ENCODE measurements at places on chromosomes 6 and 20.
A peak's percentile ranks its signal among the peaks of the same experiment; 100 is the strongest.

DNA sequence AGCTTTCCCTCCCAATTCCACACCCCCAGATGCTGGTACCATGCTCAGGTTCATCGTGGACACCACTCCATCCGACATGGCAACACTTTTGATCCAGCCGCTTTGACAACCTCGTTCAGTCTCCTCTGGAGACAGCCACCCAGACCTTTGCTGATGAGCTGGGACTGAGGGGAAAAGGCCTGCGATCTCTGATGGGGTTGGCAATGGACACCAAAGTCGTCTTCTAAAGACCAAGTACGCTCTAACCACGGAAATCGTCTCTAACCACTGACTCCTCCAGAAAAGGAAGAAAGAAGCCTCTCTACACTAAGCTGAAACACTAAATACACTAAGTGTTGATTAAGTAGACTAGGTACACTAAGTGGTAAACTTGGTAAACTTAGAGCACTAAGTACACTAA lies 26.1 kb upstream of the HLA-E start:
- no peak for DNase-seq

DNA sequence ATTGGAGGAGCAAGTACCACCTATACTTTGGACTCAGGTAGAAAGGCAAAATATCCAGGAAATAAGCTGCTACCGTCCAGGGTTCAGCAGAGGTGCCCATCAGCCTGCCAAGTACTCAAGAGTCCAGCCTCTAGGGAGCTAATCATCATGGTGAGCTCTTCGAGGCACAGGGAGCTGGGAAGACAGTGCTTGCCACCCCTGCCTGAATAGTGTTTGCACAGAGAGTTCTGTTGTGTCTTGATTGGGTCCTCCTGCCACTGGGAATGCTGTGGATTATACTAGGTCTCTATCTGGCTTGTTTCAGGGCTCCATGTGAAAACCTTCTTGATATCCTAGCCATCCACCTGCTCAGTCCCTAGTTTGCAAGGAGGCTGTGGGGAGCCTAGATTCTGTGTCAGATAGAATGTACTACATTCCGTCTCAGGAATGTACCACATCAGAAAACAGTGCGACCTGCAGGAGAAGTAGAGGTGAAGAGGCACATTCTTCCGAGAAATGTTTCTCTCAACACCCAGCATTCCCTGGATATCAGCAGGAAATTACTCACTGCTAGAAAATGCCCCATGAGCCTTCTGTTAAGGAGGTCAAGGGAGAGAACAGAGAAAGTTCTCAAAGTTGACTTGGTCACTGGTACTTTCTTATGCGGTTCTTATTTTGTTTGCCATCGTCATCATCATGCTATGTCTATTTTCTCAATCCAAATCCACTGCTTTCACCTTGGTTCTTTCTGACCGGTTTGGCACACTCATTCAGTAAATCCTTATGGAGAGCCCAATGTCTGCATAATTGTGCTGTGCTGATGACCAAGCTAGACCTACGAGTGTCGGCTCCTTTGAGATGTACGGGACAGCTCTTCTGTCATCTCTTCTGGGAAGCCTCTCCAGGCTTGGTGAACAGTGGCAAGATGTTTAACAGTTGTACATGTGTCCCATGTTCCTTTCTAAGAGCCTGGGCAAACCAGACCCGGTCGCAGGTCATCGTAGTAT lies 30.7 kb downstream of the PTPN1 start:
- peak; percentile 69 for DNase-seq

DNA sequence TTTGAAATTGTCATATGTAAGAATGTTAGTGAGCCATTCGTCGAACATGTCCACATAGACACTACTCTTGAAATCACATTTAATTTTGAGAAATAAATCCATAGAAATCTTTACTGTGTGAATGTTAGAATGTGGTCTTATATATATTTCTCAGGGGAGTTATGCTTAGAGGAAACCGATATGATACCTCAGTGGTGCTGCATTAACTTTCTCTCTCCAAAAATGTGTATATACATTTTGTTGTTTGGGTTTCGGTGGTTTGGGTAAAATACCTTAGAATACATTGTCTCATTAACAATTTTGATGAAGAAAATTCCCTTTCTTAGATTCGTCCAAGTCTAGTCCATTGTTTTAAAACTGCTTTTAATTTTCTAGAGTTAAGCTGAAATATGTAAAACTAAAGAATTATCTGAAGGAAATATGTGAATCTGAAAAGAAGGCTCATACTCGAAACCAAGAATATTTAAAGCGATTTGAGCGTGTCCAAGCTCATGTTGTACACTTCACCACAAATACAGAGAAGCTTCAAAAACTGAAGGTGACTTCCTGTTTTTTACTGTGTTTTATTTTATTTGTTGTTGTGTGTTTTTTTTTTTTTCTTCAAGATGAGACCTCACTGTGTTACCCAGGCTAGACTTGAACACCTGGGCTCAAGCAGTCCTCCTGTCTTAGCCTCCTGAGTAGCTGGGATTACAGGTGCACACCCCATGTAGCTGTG lies 10.3 kb downstream of the KIZ start:
- no peak for DNase-seq

- peak; percentile 25 for DNase-seq
These were observed 299.1 kb downstream of the FOXC1 start for GRCh38 chr6:1908784-1909183.

DNA sequence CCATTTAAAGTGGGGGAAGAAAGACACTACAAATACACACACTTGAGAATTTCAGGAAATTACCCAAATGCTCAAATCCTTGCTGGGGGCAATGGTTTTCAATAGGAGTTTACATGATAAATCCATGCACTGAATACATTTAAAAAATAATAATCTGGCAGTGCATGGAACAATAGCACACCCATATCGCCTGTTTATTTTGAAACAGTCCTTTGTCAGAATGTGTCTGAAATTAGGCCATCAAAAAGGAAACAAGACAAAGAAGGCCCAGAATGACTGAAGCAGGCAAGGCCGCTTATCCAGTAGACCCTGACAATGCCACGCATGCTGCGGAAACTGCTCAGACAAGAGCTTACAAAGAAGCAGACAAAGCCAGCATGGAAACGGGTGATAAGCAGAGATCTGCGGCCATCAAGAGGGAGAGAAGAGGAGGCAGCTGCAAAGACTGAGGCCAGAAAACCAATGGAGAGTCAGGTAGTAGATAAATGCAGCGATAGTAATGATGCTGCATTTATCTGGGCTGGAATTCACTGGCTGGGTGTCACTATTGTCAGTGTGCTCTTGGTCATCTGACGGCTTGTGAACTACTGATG lies 211.9 kb upstream of the CNR1 start:
- no peak for DNase-seq

DNA sequence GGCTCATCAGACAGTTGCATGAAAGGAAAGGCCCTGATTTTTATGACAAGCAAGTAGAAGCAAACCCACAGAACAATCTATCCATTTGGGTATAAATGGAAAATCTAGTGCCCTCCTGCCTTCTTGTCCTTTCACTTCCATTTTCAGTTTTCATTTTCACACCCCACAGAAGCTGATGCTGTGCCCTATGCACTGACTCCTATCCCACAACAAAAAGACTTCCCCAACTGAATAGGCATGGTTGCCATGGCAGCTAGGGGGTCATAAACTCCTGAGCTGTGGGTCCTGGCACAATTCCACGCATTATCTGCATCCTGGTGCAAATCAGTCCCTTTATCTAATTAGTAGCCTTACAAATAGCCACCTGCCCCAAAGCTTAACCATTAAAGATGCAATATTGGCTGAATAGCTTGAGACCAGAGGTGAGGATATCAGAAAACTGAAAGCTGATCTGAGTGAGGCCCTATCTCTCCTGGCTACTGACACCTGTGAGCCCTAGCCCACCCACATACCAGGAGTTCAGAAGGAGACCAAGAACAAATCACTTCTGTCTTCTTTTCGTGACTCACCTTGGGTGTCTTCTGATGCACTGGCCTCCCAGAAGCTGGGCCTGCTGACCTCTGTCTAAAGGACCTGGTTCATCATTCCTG lies 34.9 kb upstream of the HEY2 start:
- no peak for DNase-seq

DNA sequence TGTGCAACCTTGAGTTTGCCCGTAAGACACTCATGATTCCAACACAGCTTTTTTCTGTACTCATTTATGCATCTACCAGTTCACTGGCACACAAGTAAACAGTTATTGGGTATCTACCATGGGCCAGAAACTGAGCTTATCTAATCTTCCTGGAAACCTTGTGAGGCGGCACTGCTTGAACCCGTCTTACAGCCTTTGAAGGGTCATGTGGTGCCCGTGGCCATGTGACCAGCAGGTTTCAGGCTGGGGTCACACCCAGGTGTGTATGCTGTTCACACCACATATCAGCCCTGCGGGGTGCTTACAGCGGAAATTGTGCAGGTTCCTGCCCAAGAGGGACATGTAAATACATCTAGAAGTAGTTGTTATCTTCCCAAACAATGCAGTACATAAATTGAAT lies 6.1 kb downstream of the THBD start:
- no peak for DNase-seq

All from hepatic stellate cell (primary cell).